ENCODE measurements at places on chromosomes 3 and 15.

GRCh38 chr3:189053322-189053721, 118.4 kb upstream of the TPRG1 start:
- DNase-seq: no peak

- no peak for DNase-seq
Measured at GRCh38 chr3:35254917-35255316, 384.4 kb upstream of the ARPP21 start.

- no peak for DNase-seq
Measured at GRCh38 chr3:171528102-171528501, 67.9 kb upstream of the TNIK start.

DNA sequence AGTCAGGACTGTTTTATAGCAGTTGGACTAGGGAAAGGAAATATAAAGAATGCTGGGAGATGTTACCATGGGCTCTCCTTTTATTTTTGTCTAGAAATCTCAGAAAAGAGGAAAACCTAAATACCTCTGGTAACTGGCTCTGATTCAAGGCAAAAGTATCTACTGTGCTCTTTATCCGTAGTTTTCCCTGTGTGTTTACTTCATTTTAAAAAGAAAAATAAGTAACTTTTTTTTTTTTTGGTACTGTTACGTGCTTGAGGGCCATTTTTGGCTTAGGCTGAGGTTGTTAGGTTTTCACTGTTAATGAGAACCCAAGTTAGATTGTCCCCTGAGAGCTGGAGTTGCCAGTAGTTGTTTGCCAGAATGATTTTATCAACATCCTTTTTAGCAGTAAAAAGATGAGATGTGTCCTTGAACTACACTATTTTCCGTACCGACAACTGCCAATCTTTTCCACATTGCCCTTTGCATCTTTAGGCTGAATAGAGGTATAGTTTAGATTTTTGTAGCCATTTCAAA, 35.8 kb downstream of the IQGAP1 start:
- DNase-seq: no peak

- DNase-seq: no peak
Measured at GRCh38 chr15:36884936-36885635, 215.3 kb downstream of the MEIS2 start.

DNA sequence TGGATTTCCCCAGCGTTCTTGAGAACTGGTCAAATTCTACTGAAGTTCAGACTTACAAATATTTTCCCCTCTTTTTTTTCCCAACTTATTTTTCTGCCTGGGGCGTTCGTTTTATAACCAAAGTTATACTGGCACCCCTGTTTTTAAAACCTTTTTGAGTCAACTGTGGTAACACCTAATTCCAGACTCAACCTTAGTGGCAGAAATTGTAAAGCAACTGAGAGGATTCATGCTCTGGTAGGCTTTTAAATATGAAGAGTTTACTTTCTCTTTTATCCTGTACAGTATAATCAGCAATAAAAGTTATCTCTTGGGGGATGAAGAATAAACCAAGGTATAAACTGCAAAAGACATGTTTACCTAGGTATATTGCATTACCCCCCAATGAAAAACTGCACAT, 2.3 kb downstream of the IL5RA start:
- no peak for DNase-seq

DNA sequence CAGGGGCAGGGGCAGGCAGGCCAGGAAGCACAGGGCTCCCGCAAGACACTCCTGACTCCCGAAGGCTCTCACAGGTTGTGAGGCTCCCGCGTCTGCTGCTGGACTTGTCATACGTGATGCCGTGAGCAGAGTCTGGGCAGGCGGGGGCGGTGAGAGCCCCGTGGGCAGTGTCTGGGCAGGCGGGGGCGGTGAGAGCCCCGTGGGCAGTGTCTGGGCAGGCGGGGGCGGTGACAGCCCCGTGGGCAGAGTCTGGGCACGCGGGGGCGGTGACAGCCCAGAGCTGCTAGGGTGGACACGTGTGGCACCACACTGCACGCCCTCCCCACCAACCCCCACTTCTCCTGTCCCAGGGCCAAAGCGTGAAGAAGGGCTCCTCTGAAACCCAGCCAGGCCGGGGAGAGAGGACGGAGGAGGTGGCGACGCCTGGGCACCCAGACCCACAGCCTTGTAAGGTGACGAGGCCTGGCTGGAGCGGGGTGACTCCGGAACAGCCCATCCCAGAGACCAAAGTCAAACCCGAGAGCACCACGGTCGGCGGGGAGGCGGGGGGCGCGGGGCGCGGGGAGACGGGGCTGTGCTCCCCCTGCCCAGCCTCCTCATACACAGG, 35.0 kb downstream of the TNK2 start:
- DNase-seq: no peak

DNA sequence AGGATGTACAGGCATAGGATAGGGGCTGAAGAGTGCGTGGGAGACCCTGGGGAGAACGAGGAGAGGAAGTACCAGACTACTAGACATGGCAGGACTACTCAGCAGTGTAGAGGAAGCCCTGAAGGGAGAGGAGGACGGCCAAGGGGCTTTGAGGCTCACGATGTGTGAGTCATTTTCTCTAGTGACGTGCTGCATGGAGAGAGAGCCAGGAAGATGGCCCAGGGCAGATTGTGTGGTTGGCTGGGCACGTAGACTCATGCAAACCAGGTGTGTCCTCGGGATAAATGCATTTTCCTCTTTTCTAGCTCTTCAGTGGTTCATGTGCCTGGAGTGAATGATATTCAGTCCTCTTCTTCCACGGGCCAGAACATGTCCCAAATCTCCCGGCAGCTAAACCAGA, 115.0 kb upstream of the ABHD17C start:
- no peak for DNase-seq

- DNase-seq: no peak
Measured at GRCh38 chr15:66711862-66712261, 9.8 kb downstream of the SMAD6 start.

DNA sequence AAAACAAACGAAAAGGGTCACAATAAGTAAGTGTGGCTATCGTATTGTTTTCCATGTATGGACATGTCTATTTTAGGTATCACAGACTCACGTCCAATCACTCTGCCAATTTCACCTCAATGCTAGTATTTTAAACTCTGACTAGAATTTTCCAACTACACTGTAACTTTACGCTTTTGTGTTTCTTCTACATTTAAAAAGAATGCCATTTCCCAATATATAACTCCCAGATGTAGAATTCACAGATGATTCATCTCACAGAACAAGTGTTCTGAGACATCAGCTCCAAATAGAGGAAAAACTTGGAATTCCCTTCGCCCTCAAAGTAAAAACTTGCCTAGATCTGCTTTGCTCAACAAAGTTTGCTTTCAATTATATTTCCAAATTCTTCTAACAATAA, 14.2 kb downstream of the LRIG1 start:
- DNase-seq: no peak

GRCh38 chr3:70905491-70905890, 593.1 kb upstream of the MDFIC2 start:
- no peak for DNase-seq

GRCh38 chr3:147915057-147915456, 505.9 kb downstream of the ZIC1 start:
- DNase-seq: no peak

- no peak for DNase-seq
Measured at GRCh38 chr3:140092848-140093536, 158.0 kb downstream of the CLSTN2 start.

- DNase-seq: no peak
Measured at GRCh38 chr3:119329551-119329950, 35.4 kb downstream of the ARHGAP31 start.

GRCh38 chr15:49096090-49096750, 50.0 kb upstream of the SECISBP2L start:
- no peak for DNase-seq

DNA sequence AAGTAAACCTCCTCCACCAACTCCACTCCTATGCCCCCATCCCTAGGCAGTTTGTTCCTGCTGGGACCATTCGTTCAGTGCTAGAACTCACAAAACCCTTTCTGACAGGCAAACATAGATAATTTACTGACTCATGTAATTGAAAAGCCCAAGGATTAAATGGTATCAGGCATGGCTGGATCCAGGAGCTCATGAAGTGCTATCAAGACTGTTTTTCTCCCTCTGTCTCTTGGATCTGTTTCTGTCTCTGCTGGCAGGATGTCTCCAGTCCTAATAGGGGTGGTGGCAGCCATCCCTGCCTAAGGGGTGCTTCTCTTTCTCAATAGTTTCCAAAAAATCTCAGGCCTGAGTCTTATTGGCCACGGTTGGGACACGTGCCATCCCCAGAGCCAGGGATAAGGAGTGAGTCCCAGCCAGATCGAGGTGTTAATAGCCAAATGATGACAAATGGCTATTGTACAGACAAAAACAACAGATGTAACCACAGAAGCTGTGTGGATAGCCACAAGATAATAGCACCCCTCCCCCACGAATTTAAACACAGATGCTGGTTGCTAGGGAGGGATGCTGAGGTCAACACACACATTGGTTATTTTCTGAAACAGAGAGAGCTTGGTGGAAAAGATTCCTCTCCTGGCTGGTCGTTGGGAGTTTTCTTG, 168.6 kb downstream of the SHQ1 start:
- DNase-seq: no peak

- no peak for DNase-seq
Measured at GRCh38 chr3:113638910-113639309, 57.5 kb downstream of the USF3 start.

DNA sequence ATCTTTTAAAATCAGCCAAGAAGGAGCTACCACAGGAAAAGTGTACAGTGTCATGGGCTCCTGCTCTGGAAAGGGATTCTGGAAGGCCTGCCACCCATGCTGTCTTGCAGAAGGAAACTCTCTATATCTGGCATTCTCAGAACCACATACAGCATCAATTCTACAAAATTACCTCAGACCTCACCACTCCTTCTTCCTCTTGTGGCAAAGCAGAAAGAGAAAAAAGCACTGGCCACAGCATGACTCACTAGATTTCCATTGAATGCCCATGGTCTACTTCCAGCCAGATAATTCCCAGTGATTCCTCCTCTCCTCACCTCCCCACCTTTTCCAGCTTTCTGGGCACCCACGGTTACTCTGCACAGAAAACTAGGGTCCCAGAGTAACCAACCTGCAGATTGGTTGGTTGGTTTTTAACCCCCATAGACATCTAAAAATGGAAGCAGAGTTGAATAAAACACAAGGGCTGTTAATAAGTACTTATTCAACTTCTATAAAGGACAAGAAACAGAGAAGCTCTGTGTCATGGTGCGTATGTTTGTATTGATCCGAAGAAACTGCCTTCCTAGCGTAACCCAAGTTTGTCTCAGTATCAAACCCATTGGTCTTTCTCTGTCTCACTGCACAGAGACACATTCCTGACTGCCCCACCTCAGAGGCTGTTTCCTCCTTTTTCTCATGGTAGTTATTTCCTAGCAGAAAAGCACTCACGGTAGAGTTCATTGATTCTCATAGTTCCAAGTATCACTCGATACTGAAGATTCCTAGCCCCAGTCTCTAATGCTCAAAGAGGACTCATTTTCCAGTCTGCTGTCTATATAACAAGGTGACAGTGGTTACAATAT, 67.7 kb downstream of the LDHAL6B start:
- DNase-seq: no peak

GRCh38 chr3:53704363-53704725, 141.9 kb downstream of the CHDH start:
- no peak for DNase-seq

DNA sequence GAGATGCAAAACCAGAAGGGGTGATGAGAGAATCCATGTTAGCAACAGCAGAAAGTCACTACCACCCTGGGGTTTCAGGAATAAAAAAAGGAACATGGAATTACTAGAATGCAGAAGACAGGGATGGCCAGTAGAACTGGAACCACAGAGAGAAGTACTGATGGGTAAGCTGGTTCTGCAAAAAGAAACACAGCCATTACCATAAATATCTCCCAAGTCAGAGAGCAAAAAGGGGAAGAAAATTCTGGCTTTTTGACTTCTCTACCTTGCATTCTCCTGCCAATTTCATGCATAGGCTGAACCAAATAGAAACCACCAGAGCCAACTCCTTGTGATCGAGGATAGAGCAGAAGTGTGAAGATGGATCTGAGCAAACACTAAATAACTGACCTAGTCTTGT, 550.4 kb upstream of the NAALADL2 start:
- no peak for DNase-seq

DNA sequence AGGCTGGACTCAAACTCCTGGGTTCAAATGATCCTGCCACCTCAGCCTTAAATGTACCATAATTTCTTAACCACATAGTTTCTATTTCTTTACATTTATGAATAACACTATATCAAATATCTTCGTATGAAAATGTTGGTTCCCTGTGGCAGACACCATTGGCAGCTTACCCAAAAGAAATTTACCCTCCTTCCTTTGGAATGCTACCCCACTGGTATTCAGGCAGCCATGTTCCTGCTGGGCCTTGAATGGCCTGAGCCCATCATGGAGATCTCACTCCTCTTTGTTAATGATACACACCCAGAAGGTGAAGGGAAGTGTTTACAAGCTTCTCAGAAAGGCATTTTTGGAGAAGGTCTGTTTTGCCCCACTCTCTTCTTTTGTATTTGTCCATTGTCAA, 94.3 kb upstream of the RNF7 start:
- DNase-seq: no peak

GRCh38 chr3:40044487-40044886, 235.1 kb downstream of the MYRIP start:
- no peak for DNase-seq

DNA sequence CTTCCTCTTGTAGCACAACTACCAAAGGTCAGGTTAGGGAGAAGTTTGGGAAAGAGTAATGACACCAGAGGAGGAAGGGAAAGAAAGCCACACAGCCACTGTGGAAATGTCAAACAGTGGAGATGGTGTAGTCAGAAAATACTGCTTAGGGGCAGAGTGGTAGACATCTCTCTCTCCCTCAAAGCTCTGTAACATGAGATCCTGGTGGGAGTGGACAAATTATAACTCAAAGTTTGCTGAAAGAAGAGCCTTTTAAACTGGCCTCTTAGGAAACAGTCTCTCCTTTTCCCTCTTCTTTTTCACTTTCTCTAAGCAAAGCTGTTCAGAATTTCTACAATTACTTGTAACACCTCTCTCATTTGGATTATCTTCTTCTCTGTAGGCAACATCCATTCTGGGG, 55.8 kb downstream of the LRRN1 start:
- no peak for DNase-seq

GRCh38 chr15:90560229-90560776, 30.6 kb downstream of the CRTC3 start:
- DNase-seq: no peak

DNA sequence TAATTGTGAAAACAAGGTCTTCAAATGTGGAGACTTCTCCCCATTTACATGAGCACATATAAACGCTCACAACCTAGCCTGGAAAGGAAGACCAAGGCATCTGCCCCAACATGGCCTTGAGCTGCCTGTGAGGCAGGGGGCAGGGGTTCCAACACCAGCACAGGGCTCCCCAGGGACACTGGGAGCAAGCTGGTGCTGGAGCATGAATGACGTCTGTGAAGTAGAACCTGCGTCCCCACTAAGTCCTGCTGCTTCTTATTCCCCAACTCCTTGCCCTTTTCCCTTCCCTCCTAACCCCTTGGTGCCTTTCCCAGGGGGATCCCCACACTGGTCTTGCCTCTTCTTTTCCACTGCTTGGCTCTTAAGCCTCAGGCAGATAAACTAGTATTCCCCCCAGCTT, 93.1 kb downstream of the RBPMS2 start:
- DNase-seq: no peak

- no peak for DNase-seq
Measured at GRCh38 chr3:166285001-166285400, 447.8 kb upstream of the BCHE start.
